Fibroblast of skin of back (primary cell): ENCODE measurements at places on chromosomes 13 and 19.
A peak's percentile ranks its signal among the peaks of the same experiment; 100 is the strongest.

DNA sequence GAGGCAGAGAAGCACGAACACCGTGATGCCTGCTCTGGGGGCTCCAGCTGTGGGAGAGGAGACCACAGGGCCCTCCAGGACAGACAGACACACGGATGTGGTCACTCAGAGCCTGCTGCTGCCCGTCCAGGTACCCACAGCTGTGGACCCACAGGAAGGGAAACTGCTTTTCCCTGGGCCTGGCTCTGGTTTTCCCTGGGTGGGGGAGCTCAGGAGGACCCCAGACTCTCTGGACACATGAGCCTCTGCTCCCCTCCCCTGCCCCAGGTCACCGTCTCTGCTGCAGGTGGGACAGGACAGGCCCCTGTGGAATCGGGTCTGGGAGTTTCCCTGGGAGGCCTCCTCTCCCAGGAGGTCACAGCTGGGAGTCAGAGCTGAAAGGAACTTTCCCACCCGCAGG is 7.3 kb downstream of the LILRA4 start:
- DNase-seq: no peak

DNA sequence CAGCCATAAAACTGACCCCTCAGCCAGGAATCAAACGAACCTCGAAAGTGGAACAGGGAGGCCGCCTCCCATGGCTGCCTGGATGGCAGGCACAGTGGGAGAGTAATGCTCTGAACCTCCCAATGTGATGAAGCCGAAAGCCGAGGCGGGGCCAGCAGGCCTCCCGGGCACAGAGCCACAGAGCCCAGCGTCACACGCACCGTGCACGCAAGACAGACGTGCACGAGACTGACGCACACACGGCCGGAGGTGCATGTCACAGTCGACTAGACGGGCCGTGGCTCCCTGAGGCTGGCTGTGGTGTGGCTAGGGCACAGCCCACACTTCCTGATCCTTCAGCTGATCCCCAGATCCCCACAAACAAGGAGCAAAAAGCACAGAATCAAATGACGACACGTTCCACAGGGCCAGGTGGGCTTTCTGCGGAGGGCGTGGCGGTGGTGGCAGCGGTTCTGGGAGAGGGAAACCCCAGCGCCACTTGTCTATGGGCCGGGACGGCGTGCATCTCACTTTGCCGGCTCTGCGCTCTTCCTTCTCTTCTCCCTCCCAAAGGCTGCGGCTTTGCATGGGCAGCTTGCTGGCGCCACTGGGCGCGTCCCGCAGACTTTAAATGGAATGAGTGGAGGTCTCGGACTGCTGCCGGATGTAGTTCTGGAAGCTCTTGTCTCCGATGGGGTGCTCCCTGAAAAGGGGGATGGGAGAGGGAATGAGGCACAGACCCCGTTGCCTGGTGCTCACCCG is 5.0 kb upstream of the C13orf46 start:
- no peak for DNase-seq

DNA sequence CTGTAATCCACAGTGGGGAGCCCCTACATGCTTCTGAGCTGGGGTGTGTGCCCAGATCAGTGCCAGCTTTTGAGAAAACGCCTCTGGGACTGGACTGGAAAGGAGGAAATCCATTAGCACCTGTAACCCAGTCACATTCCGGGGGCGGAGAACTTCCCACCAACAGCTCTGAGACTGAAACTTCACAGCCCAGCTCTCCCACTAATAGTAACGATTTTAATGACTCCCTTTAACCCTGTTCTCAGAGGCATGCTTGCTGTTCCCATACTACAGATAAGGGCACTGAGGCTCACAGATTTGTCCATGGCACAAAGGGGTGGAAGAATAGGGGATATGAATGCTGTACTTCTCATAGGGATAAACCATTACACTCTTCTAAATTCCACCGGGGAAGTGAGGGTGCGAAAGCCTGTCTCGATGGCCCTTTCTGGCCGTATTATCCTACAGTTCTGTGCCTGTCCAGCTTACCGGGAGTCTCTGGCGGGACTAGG is 851 bp downstream of the FBXO46 start:
- DNase-seq: no peak

GRCh38 chr13:72990953-72991352 is 67.9 kb upstream of the KLF5 start:
- no peak for DNase-seq

- DNase-seq: no peak
Observed at GRCh38 chr13:27465611-27466010, 15.2 kb upstream of the MTIF3 start.

DNA sequence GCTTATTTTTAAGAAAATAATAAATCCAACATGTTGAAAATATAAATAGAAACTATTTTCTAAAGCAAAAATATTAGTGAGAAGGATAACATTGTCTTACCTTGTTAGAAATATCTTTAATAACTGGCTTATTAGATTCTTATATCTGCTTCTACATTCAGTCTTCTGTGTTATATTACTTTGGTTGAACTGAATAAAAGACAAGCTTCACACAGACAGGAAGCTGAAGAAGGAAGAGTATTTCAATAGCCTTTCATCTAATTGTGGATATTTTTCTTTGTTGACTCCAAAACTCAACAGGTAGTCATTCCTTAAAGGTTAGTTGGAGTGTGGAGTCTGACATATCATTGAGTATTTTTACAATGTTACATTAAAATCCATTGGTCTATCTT is 10.9 kb downstream of the SETDB2 start:
- no peak for DNase-seq

GRCh38 chr19:35936738-35937268 is 629 bp downstream of the LRFN3 start:
- no peak for DNase-seq

- no peak for DNase-seq
Observed at GRCh38 chr19:58557221-58558065, 968 bp downstream of the UBE2M start.

DNA sequence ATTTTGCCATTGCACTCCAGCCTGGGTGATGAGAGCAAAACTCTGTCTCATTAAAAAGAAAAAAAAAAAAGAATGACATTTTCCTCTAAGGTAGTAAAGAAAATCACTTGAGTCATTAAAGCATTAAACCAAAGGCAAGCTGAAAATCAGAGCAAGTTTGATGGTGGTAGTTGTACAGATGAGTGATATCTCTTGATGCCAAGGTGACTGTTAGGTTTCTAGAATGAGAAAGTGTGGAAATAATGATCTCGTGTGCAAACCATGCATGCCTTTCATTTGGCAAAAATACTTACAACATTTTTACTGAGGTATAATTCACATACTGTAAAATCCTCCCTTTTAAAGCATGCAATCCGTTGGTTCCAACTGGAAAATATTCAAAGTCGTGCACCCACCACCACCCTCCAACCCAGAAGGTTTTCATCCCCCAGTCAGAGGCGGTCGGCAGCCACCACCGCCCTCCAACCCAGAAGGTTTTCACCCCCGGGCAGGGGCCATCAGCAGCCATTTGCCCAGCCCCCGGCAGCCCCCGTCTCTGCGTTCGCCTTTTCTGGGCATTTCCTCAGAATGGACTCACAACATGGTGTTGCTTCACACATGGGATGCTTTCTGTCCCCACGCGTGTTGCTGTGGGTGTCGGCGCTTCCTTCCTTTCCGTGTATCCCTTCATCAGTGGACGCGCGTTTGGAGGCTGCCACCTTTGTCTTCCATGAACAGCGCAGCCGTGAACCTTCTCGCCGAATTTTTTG is 90.2 kb downstream of the ATP11A start:
- DNase-seq: no peak

- no peak for DNase-seq
Observed at GRCh38 chr13:112143046-112143752, 76.2 kb downstream of the SOX1 start.

GRCh38 chr19:31110336-31110735 is 238.9 kb downstream of the TSHZ3 start:
- peak; percentile 47 for DNase-seq
